Activated naive CD4-positive, alpha-beta T cell treated with anti-CD3 and anti-CD28 coated beads, Interleukin-2, amount 10 ng/mL, durations not matched to agents 7 days and 5 days (primary cell): ENCODE measurements at places on chromosomes 12 and 14.

- DNase-seq, result peak; percentile 25
Measured at GRCh38 chr12:79848339-79848738, 86.6 kb downstream of the PPP1R12A start.

DNA sequence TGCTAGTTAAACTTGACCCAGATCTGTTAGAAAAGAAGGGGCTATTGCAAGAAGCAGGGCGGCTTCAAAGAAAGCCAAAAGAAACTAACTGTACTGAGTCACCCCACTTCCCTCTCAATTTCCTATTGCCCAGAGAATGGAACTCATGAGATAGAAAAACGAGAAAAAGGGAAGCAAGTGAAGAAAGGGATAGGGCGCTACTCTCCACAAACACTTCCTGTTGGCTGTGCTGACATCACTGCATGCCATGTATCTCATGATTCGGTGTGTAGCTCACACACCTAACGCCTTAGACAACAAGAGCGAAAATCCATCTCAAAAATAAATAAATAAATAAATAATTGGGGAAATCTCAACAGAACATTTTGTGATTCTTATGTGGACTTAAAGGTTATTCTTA is 13.0 kb upstream of the P2RX4 start:
- DNase-seq, result peak; percentile 31

GRCh38 chr14:90447720-90448497 is 51.1 kb downstream of the CALM1 start:
- DNase-seq, result no peak

DNA sequence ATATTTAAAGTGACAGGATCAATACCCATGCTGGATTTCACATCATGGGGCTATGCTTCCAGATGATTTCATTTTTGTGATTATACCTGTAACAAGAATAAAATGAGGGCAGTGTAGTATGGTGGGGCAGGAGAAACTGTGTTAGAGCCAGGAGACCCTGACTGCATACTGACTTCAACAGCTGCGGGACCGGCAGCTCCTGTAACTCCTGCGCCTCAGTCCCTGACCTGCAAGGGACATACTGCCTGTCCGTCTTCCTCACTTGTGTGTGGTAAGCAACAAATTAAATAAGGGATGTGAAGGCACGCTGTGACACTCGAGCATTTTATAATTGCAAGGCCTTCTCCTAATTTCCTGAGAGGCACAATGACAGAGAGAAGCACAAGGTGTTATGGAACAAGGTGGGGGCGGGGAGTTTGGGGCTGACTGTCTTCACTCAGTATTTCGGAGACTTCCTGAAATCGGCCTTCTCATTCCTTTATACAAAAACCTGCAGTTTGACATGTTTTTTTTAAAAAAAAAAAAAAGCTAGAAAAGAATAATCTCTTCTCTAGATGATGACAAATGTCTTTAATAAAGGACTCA is 164.2 kb downstream of the TTC7B start:
- DNase-seq, result no peak

GRCh38 chr14:101022121-101022520 is 118.6 kb upstream of the RTL1 start:
- peak; percentile 13 for DNase-seq

GRCh38 chr14:95340201-95340697 is 20.5 kb upstream of the CLMN start:
- no peak for DNase-seq

DNA sequence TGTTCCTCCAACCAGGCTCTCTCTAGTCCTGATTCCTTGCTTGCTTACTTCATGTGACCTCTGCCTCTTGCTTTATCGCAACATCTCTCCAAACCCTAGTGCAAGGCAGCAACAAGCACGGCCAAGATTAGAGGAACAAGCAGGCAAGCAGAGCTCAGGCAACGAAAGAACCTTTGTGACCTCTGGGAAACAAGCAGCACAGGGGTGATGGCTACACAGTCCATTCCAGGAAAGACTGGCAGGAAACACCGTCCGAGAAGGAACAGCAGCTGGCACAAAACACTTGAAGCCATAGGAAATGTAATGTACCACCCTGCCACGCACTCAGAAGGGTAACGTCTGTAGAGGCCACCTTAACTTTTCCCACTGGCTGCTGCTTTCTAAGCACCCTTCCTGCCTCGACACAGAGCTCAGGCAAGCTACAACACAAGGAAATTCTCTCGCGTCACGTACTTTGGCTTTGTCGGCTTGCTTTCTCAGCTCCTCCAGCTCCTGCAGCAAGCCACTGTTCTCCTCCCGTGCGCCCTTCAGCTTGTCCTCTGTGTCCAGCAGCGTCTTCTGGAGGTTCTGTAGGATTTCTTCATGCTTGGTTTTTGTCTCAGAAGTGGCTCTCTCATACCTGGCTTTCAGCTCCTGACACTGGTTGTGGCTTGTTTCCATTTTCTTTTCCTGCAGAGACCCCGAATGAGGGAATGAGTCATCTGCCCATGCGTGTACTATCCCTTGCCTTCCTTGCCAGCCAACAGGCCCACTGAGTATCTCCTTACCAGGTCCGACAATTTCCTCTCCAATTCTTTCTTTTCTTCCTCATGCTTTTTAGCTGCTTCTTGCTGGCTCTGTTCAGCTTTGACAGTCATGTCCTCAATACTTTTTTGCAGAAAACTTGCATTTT is 61.4 kb upstream of the VPS33A start:
- DNase-seq, result no peak

GRCh38 chr14:106343626-106344025 is 817.2 kb downstream of the TMEM121 start:
- no peak for DNase-seq

DNA sequence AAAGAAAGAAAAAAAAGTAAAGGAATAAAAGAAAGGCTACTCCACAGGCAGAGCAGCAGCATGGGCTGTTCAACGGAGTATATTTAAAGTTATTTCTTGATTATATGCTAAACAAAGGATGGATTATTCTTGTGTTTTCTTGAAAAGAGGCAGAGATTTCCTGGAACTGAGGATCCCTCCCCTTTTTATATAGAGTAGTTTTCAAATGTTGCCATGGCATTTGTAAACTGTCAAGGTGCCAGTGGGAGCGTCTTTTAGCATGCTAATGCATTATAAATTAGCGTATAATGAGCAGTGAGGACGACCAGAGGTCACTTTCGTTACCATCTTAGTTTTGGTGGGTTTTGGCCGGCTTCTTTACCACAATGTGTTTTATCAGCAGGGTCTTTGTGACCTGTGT is 383.0 kb downstream of the PCNX1 start:
- DNase-seq, result no peak

DNA sequence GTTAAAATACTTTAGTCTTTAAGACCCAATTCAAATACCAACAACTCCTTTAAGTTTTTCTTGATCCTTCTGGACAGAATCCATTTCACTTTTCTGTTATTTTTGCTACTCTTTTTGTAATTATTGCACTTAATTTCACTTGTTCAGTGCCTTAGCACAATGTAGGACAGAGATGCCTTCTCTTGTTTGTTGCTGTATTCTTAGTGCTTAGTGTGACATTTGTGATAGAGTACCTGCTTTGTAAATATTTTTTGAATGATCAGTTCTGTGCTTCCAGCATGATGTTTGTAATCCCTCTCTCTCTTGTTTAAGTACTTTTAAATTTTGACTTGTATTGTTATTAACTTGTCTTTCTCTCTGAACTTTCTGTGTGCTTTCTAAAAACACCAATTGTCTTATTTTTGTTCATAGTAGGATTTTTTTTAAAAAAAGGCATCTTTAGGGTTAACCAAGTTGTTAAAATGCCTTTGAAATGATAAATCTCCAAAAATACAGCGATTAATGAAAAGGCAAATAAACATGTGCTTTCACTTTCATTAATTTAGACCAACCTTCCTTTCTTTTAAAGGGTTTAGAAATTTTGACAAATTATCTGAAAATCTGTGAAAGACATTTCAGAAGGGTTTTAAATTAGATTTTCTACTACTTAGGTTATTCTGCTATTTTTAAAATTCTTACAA is 11.9 kb downstream of the NAA30 start:
- no peak for DNase-seq

DNA sequence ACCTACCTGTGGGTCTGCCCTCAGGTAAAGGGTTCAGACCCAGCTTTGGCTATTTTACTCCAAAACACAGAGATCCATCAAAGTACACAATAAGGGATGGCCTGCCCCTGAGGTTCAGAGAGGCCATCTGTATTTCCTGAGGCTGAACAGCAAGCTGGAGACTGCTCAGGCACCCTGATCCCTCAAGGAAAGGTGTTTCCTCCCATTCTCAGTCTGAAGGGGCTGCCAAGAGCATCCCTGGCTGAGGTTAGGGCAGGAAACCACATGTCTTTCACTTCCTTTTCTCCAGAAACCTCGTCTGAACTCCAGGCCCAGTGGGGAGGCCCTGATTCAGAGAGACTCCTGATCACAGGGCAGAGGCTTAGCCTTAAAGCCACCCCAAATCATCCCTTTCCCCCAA is 1.5 kb downstream of the RILPL1 start:
- DNase-seq, result peak; percentile 33

- DNase-seq, result no peak
Measured at GRCh38 chr14:45526715-45527549, 273.9 kb upstream of the MIS18BP1 start.

- no peak for DNase-seq
Measured at GRCh38 chr12:126706300-126706699, 1560.7 kb upstream of the TMEM132C start.

DNA sequence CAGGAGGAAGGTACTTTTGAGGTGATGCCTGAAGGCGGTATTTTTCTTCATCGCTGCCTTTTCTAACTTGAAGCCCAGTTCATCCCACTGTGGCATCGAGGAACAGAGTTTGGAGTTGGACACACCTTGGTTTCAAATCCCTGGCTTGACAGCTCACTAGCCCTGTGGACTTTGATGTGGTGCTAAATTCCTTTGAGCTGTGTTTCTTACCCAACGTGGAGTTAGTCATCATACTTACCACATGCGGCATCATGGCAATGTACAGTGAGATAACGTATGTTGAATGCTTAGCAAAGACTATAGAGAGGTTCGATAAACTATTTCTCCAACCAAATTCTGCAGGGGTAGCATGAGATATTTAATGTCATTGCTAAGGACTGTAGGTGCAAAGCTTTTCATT is 3.4 kb downstream of the PLEKHG3 start:
- peak; percentile 39 for DNase-seq

- DNase-seq, result no peak
Measured at GRCh38 chr14:31336646-31337045, 83.7 kb downstream of the HEATR5A start.

DNA sequence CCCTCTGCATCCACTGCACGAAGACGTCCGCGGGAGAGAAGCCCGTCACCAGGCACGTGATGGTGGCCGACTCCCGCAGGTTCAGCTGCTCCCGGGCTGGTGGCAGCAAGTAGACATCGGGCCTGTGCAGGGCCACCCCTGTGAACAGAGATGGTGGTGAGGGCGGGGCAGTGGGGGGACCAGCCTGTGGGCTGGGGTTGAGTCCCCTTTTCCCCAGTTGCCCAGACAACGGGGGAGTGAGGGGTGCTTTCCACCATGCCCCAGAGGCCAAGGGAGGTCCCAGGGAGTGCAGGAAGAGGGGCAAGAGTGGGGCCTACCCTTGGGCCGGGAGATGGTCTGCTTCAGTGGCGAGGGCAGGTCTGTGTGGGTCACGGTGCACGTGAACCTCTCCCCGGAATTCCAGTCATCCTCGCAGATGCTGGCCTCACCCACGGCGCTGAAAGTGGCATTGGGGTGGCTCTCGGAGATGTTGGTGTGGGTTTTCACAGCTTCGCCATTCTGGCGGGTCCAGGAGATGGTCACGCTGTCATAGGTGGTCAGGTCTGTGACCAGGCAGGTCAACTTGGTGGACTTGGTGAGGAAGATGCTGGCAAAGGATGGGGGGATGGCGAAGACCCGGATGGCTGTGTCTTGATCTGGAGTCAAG is 328.3 kb downstream of the TMEM121 start:
- DNase-seq, result no peak

- DNase-seq, result peak; percentile 65
Measured at GRCh38 chr12:2783936-2784600, 10.7 kb upstream of the FKBP4 start.

DNA sequence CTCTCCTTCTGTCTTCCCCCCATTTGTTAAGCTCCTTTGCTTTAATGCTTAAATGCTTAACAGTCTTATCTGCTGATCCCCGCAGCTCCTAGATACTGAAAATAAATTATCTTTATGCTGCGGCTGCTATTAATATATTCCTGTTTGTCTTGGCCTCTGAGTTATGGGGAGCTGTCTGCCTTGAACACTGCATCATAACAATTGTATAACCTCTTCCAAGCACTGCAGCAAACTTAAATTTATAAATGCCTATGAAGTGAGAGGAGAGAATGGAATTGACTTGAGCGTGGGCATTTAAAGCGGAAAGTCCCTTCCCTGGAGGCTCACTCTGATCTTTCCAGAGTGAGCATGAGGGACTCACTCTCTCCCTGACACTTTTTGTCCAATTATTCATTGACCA is 23.1 kb upstream of the DCP1B start:
- DNase-seq, result no peak

DNA sequence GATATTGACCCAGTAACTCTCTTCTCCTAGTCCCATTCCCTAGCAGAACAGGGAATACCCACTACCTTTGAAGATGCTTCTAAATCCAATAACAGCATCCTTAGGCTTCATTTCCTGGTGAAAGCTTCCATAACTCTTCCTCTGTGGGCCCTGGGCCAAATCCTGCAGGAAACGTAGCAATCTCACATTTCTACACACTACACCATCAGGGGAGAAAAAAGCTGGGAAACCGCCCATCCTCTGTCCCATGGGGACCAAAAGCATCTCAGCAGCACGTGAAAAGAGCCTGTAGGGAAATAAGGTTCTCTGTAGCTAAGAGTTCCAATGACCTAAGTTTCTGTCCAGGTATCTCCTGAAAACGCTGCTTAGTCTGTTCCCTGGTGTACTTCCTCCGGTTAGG is 340.2 kb downstream of the DPF3 start:
- DNase-seq, result no peak
